ENCODE measurements at places on chromosomes 16 and 17. TPM values are rescaled to one million over a fixed set of nuclear protein-coding genes. Genes with fewer than 3 reads are reported as not detected.

DNA sequence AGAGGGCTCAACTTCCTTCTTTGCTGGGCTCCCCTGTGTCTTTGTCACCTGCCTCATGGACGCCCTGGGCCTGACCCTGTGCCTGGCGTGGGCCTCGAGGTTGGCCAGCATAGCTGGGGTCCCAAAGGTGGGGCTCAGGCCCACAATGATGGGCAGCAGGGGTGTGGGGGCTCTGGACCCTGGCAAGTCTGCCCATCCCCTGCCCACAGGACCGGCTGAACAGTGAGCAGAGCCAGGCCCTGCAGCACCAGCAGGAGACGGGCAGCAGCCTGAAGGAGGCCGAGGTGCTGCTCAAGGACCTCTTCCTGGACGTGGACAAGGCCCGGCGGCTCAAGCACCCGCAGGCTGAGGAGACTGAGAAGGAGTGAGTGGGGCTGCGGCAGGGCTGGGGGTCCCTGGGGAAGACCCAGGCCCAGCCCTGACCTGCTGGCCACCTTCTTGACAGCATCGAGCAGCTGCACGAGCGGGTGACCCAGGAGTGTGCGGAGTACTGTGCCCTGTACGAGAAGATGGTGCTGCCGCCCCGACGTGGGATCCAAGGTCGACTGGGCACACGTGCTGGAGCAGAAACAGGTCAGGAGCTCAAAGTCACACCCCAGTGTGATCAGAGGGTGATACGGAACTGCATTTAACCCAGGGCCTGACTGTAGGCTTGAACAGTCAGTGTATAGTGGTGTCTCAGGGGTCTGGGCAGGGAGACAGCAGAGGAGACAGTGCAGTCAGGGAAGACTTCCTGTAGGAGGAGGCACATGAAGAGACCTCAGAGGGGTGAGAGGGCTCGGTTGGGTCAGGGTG lies 3.8 kb downstream of the EVPLL start:
- H3K36me3 ChIP-seq, result no peaks in the 10 kb centered on the region
- DNase-seq, result no peak
- H3K27ac ChIP-seq, result no peak overlapping the region
- peaks cover 16% of the 10 kb centered on the region for H3K27me3 ChIP-seq
- no peak overlapping the region for H3K4me3 ChIP-seq

DNA sequence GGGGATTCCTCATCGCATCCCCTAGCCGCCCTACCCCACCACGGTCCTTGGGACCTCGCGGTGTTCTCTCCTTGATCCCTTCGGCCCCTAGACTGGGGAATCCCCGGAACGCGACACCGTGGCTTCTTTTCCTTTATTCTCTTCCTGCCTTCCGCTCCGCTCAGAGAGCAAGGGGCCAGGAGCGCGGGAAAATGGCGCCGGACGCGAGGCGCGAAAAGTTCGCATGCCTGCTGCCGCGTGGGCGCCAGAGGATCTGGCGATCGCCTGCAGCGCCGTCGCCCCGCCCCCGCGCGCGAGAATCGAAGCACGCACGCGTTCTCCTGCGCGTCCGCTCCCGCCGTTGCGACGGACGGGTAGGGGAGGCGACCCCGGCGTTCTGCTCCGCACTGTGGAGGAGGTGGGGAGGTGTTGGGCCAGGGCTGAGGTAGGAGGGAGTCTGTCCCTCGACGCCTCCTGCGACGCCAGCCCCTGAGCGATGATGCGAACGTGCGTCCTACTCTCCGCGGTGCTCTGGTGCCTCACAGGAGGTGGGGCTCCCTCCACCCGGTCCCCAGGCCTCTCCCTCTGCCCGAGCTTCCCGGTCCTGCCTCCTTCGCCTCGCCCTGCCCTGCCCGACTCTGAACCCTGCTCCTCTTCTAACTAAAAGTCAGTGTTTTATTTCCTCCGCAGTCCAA lies at the start of gene ZPBP2:
ZPBP2 (plus strand) TSS at position 323 of the 674 bp plus-strand sequence; CDS start at position 476, 153 bp downstream.
- no peak within 1 kb of the TSS for H3K4me3 ChIP-seq
- H3K4me1 ChIP-seq, result no peaks in the 10 kb centered on the region
- no peak within 1 kb of the TSS for H3K27ac ChIP-seq
- DNase-seq, result no peak
- H3K27me3 ChIP-seq, result peaks cover 55% of the 10 kb centered on the region

SYNGR3 gene
- 3.3 TPM for total RNA-seq

DNA sequence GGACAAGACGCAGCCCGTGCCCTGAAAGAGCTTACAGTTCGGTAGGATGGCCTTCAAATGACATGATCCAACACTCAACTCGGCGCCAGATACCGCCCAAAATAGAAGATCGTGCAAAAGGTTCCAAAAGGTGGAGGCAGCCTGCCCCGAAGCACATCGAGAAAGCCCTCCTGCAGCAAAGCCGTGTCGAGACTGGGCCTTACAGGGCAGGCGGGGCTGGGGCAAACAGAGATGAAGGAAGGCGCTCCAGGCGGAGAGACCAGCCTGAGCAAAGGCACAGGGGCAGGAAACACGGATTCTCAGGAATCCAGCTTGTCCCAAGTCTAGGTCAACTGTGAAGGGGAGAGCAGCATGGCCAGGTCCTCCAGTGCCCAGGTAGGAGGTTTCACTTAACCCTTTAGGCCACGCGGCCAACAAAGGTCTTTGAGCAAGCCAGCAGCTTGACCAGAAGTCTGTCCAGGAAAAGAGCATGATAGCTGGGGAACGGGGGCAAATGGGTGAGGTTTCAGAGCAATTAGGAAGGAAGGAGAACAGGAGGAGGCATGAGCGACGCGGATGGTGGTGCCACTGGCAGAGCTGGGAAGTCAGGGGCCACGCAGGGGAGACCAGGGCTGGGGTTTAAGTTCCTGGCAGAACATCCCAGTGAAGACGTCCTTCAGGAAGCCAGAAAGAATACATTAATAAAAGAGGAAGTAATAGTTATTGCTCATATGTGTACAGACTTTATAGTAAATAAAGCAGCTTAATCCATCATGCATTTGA lies 21.2 kb upstream of the EIF1 start:
- H3K4me1 ChIP-seq, result peaks cover 16% of the 10 kb centered on the region
- no peak for DNase-seq
- peak overlapping the region; percentile 67 for H3K4me3 ChIP-seq
- peak overlapping the region; percentile 42 for H3K27ac ChIP-seq
- peaks cover 8% of the 10 kb centered on the region for H3K27me3 ChIP-seq

- H3K27me3 ChIP-seq, result no peaks in the 10 kb centered on the region
- peaks cover 5% of the 10 kb centered on the region for H3K36me3 ChIP-seq
- H3K4me1 ChIP-seq, result peaks cover 3% of the 10 kb centered on the region
- no peak overlapping the region for H3K27ac ChIP-seq
- peak overlapping the region; percentile 60 for H3K4me3 ChIP-seq
- DNase-seq, result no peak
Measured at GRCh38 chr16:369866-370436, 387 bp downstream of the MRPL28 start.

ACSM5 gene
- total RNA-seq, result not detected

GRCh38 chr16:82892324-82892723 lies 265.6 kb downstream of the CDH13 start:
- no peak overlapping the region for H3K4me3 ChIP-seq
- H3K27ac ChIP-seq, result no peak overlapping the region
- peaks cover 5% of the 10 kb centered on the region for H3K27me3 ChIP-seq

GRCh38 chr17:41896726-41897125 lies 22.0 kb downstream of the ACLY start:
- H3K4me3 ChIP-seq, result no peak overlapping the region
- H3K4me1 ChIP-seq, result peaks cover 2% of the 10 kb centered on the region
- H3K27ac ChIP-seq, result no peak overlapping the region
- no peak for DNase-seq

GRCh38 chr16:4850211-4850610 lies 2.9 kb downstream of the UBN1 start:
- no peaks in the 10 kb centered on the region for H3K27me3 ChIP-seq
- peaks cover 5% of the 10 kb centered on the region for H3K36me3 ChIP-seq
- peak overlapping the region; percentile 24 for H3K4me3 ChIP-seq
- no peak overlapping the region for H3K27ac ChIP-seq
- peaks cover 31% of the 10 kb centered on the region for H3K4me1 ChIP-seq

SEZ6L2 gene
- 16.2 TPM for total RNA-seq

SYNGR2 gene
- 51.5 TPM for total RNA-seq

GRCh38 chr16:67781565-67781921 lies 24.8 kb downstream of the RANBP10 start:
- H3K4me1 ChIP-seq, result no peaks in the 10 kb centered on the region
- peaks cover 5% of the 10 kb centered on the region for H3K36me3 ChIP-seq
- DNase-seq, result no peak
- H3K27me3 ChIP-seq, result no peaks in the 10 kb centered on the region
- H3K4me3 ChIP-seq, result no peak overlapping the region

DNA sequence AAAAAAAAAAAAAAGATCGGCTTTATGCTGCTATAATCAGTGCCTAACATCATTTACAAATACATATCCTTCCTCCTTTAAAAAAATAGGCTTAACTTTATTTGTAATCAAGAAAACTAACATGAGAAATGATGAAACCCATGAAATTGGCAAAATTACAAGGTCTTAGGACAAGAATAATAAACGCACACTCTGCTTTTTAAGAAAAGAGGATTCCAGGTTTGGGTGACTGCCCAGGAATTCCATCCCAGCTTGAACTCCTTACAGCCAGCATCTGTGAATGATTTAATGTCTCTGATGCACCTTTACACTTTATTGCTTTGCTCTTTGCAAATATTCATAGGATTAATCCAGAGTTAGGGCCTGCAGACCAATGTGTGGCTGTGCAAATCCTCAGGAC lies 196.0 kb downstream of the CBLN1 start:
- DNase-seq, result no peak
- H3K36me3 ChIP-seq, result no peaks in the 10 kb centered on the region
- no peak overlapping the region for H3K27ac ChIP-seq
- no peaks in the 10 kb centered on the region for H3K4me1 ChIP-seq

USH1G gene
- total RNA-seq, result 0.19 TPM

SEPTIN12 gene
- 0.78 TPM for total RNA-seq

DNA sequence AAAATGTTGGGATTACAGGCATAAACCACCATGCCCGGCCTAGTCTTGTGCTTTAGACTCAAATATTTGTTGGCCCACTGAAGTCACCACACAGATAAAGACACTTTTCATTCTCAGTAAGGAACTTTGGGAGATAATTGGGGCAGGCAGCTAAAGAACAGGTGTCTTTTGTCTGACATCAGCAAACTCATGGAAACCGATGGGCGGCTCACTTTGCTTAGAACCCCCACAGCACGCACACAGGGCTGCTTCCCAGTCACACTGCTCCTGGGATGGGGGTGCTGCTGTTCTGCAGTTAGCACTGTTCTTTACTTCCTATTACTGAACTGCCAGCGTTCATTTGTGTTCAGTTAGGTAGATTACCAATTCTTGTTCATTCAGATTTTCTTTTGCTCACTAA lies 18.0 kb upstream of the BRCA1 start:
- H3K4me1 ChIP-seq, result peaks cover under 1% of the 10 kb centered on the region
- H3K27me3 ChIP-seq, result no peaks in the 10 kb centered on the region
- H3K36me3 ChIP-seq, result peaks cover 7% of the 10 kb centered on the region
- no peak for DNase-seq
- no peak overlapping the region for H3K27ac ChIP-seq

- H3K27me3 ChIP-seq, result no peaks in the 10 kb centered on the region
- peaks cover 30% of the 10 kb centered on the region for H3K4me1 ChIP-seq
- peak overlapping the region; percentile 91 for H3K27ac ChIP-seq
- H3K36me3 ChIP-seq, result peaks cover 2% of the 10 kb centered on the region
Measured at GRCh38 chr16:85601730-85602401, 11.3 kb upstream of the GSE1 start.

PITPNM3 gene
- total RNA-seq, result 2.8 TPM

GRCh38 chr17:77287432-77288068 lies 146.8 kb downstream of the SEC14L1 start:
- no peak overlapping the region for H3K4me3 ChIP-seq
- peak overlapping the region; percentile 45 for H3K27ac ChIP-seq
- H3K4me1 ChIP-seq, result peaks cover 33% of the 10 kb centered on the region
- H3K27me3 ChIP-seq, result no peaks in the 10 kb centered on the region
- H3K36me3 ChIP-seq, result peaks cover 4% of the 10 kb centered on the region
- no peak for DNase-seq

WFIKKN1 gene
- 42.8 TPM for total RNA-seq

DNA sequence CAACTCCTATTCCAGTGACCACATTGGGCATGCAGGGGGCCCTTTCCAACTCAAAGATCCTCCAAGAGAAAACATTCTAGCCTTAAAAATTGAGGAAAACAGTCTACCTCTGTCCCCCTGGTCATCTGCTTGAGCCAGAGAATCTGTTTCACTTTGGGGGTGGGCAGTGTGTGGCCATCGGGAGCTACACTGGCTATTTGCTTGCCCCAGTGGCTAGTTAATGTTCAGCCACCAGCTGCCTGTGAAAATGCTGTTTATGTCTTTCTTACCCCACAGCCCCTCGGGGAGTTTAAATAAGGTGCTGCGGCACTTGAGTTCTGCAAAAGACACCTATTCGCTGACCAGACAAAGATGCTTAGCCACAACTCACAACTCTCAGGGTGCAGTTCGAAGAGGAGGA lies 43.4 kb downstream of the GNAO1 start:
- H3K27me3 ChIP-seq, result peaks cover 9% of the 10 kb centered on the region
- no peak for DNase-seq
- no peak overlapping the region for H3K27ac ChIP-seq

METTL9 gene
- 158 TPM for total RNA-seq

WSCD1 gene
- total RNA-seq, result 11.1 TPM

GRCh38 chr17:80045703-80046102 lies 9.3 kb downstream of the CCDC40 start:
- no peaks in the 10 kb centered on the region for H3K4me1 ChIP-seq
- peaks cover 28% of the 10 kb centered on the region for H3K36me3 ChIP-seq
- DNase-seq, result no peak

- DNase-seq, result no peak
- H3K27me3 ChIP-seq, result peaks cover 13% of the 10 kb centered on the region
- peak overlapping the region; percentile 37 for H3K27ac ChIP-seq
- H3K36me3 ChIP-seq, result peaks cover 7% of the 10 kb centered on the region
- peaks cover 3% of the 10 kb centered on the region for H3K4me1 ChIP-seq
Measured at GRCh38 chr17:44348234-44348987, 3.3 kb downstream of the GRN start.

KCNH6 gene
- 13.2 TPM for total RNA-seq

- DNase-seq, result no peak
- H3K27ac ChIP-seq, result no peak overlapping the region
- H3K27me3 ChIP-seq, result peaks cover 16% of the 10 kb centered on the region
- H3K36me3 ChIP-seq, result no peaks in the 10 kb centered on the region
- H3K4me1 ChIP-seq, result peaks cover 18% of the 10 kb centered on the region
Measured at GRCh38 chr17:50035421-50035879, 20.5 kb upstream of the ITGA3 start.

DNA sequence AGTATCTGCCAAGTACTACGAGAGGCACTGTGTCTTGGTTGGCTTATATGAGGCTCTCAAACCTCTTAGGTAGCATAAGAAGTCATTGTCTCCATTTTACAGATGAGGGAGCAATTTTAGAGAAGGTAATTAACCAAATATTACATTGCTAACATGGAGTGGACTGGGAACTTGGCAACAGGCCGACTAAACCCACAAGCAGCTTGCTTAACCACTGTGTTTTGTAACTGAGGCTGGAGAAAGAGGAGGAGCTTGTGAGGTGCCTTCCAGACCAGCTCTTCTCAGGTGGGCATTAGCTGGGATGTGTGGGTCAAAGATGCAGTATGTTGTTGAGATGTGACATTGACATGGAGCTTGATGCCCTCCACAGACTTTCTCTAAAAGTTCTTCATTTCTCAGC lies 835.6 kb upstream of the RBFOX1 start:
- DNase-seq, result no peak
- H3K4me3 ChIP-seq, result no peak overlapping the region
- H3K27ac ChIP-seq, result no peak overlapping the region
- H3K4me1 ChIP-seq, result peaks cover 10% of the 10 kb centered on the region
- H3K27me3 ChIP-seq, result no peaks in the 10 kb centered on the region

GRCh38 chr17:66580956-66581391 lies 253.9 kb upstream of the CACNG5 start:
- H3K27me3 ChIP-seq, result no peaks in the 10 kb centered on the region
- H3K27ac ChIP-seq, result no peak overlapping the region
- no peak for DNase-seq
- no peak overlapping the region for H3K4me3 ChIP-seq
- H3K36me3 ChIP-seq, result peaks cover 3% of the 10 kb centered on the region

GRCh38 chr16:17138801-17139200 lies 332.0 kb downstream of the XYLT1 start:
- H3K27me3 ChIP-seq, result no peaks in the 10 kb centered on the region
- no peaks in the 10 kb centered on the region for H3K4me1 ChIP-seq
- H3K27ac ChIP-seq, result no peak overlapping the region
- no peaks in the 10 kb centered on the region for H3K36me3 ChIP-seq

ARL17A gene
- 21.7 TPM for total RNA-seq

Data from progenitor cell of endocrine pancreas (in vitro differentiated cells).